ENCODE measurements at places on chromosomes 3 and 15.

GRCh38 chr15:48940508-48940907, 23.2 kb downstream of the SHC4 start:
- DNase-seq, result no peak

- DNase-seq, result no peak
Observed at GRCh38 chr15:38994310-38994709, 429.7 kb upstream of the RASGRP1 start.

DNA sequence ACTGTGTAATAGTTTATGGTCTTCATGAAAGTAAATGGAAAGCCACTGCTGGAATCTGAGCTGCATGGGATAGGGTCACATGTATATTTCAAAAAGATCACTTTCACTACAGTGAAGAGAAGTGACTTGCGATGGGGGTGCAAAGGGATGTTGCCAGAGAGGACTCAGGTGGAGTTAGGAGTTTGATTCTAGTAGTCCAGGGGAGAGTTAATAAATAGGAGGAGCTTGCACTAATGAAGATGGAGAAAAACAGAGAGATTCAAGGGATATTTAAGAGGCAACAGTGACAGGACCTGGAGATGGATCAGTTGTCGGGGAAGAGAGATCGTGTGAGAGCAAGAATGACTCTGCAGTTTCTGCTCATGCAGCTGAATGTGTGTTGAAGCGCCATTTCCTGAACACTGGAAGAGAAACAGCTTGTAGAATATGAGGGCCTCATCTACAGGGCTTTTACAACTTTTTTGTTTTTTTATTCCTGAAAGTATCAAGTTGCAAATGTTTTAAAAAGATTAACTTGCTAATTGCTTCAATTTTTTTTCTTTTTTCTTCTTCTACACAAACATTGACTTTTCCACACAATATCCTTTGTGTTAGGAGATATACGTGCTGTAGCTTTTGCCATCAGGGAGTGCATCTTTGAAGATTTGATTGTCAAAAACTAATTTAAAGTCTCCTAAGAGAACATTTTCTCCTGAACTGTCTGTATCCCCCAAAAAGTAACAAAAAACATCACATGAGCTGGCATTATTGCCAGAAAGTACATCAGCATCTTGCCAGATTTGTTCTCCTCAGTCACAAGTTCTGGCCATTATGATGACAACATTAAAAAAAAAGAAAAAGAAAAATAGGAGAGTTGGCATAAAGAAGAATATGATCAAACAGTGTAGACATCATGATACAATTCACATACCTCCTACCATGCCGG, 37.5 kb downstream of the SETMAR start:
- peak; percentile 18 for DNase-seq

DNA sequence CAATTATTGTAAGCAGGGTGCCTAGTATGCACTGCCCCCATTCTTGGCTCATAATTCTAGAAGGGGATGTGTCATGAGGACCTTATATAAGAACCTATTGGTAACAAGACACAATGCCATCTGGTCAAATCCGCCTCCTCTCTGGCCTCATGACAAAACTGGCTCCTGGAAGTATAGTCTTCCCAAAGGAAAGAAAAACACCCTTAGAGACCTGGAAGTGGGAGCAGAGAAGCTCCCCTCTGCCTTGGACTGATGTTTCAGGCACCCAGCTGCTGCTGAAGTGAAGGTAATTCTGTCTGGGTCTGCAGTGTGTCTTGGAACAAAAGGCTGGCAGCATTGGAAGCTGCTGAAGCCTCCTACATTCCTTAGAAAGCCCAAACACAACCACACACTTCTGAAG, 107.2 kb upstream of the CLSTN2 start:
- DNase-seq, result no peak

- DNase-seq, result peak; percentile 46
Observed at GRCh38 chr15:58957101-58957973, 23.9 kb upstream of the SLTM start.

DNA sequence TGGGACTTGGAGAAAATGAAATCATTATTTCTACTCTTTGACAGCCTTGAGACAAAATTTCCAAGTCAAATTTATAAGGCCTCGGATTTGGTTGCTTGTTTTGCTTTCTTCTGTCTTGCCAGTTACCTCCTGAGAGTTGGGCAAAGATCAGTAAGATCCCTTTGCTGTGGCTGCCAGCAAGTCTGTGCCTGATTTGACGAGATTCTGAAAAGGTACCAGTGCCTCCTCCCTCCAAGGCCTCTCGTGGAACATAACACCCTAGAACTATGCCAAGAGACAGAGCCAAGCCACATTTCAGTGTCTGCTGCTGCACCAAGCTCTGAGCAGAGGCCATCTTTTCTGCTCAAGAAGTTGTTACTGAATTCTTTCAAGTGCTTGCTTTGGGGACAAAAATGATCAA, 61.0 kb downstream of the GTPBP8 start:
- DNase-seq, result no peak

DNA sequence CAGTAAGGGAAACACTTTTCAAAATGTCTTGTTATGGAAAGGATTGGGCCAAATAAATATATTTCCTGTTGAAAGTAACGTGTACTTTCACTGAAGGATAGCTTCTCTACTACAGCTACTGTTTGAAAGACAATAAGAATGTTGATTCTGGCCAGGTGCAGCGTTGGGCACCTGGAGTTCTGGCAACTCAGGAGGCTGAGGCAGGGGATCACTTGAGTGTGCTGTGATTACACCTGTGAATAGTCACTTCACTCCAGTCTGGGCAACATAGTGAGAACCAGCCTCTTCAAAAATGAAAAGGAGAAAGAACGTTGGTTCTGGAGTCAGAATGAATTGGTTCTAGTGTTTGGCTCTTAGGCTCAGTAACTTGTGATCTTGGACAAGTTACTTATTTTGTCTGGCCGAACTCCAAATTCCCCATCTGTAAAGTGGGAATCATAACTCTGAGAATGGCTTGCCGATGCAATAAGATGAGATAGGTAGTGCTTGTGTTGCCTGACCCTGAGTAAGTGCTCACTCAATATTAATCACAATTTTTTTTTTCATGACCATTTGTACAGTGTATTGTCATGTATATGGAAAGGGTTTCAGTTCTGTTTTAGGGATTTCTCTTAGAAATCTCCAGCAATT, 310.8 kb downstream of the PTPRG start:
- DNase-seq, result no peak

GRCh38 chr15:74873756-74874424, 725 bp upstream of the SCAMP2 start:
- peak; percentile 17 for DNase-seq

DNA sequence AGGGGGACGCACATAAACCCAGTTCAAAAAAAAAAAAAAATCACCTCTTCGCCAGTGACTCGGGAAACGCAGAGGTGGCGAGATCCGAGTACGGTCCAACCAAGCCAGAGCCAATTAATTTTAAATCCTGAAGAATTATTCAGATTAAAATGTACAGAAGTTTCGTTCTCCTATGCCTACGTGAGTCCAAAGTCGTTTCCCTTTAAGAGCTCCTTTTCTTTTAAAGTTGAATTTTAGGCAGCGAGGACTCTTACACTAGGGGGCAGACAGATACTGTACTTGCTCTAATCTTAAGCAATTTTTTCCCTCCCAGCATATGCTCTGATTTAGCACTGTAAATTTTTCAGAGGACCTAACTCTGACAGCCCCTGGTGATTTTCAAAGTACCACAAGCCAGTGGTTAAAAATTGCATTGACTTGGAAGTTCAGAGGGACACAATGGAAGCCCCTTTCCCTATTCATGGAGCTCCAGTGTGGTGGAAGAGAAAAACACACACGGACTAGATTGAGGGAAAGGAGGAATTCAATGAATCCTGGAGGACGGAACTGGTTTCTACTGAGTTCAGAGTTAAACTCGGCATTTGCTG, 3.3 kb upstream of the NR2F2 start:
- peak; percentile 42 for DNase-seq

- no peak for DNase-seq
Observed at GRCh38 chr3:17795280-17795679, 52.8 kb upstream of the TBC1D5 start.

GRCh38 chr15:45174069-45174468, 13.7 kb downstream of the SHF start:
- no peak for DNase-seq

DNA sequence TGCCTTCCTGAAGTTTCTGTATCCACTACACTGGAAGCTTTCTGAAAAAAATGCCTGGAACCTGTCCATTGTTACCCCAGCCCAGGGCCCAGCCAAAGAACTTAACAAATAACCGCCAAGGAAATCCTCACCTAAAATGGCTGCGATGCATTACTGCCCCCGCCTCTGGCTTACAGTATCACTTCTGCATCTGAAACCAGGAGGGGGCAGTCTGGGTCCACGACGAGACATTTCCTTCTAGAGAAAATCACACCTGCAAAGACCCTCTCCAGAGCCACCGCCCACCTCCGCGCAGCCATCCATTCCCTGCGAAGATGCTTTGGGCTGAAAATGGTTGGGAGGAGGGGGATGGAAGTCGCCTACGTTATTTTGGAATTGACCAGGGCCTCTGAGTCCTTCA, 22.4 kb upstream of the CELF6 start:
- DNase-seq, result peak; percentile 47

GRCh38 chr3:194272861-194273742, 78.0 kb downstream of the CPN2 start:
- DNase-seq, result no peak

GRCh38 chr3:66473692-66474091, 27.1 kb downstream of the LRIG1 start:
- DNase-seq, result no peak

DNA sequence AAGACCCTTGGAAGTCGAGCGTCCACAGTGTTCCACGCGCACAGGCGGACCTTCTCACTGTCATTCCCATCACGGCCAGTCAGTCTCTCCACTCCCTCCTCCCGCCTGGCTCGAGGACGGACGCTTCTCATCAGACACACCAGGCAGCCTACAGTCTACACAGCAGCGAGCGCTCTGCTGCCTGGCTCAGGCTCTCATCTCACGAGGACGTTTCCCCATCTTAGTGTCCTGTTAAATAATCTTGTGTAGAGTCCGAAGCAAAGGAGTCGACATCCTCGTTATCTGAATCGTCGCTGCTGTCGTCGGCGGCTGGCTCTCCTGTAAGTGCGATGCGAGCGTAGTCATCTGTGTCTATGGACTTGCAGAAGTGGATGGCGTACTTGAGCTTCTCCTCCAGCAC, 12.4 kb upstream of the OCA2 start:
- DNase-seq, result no peak

- no peak for DNase-seq
Observed at GRCh38 chr3:194658477-194659242, 13.3 kb downstream of the LSG1 start.

GRCh38 chr3:36097209-36097608, 283.1 kb upstream of the STAC start:
- DNase-seq, result no peak

GRCh38 chr15:68411735-68412134, 20.2 kb downstream of the ITGA11 start:
- no peak for DNase-seq

DNA sequence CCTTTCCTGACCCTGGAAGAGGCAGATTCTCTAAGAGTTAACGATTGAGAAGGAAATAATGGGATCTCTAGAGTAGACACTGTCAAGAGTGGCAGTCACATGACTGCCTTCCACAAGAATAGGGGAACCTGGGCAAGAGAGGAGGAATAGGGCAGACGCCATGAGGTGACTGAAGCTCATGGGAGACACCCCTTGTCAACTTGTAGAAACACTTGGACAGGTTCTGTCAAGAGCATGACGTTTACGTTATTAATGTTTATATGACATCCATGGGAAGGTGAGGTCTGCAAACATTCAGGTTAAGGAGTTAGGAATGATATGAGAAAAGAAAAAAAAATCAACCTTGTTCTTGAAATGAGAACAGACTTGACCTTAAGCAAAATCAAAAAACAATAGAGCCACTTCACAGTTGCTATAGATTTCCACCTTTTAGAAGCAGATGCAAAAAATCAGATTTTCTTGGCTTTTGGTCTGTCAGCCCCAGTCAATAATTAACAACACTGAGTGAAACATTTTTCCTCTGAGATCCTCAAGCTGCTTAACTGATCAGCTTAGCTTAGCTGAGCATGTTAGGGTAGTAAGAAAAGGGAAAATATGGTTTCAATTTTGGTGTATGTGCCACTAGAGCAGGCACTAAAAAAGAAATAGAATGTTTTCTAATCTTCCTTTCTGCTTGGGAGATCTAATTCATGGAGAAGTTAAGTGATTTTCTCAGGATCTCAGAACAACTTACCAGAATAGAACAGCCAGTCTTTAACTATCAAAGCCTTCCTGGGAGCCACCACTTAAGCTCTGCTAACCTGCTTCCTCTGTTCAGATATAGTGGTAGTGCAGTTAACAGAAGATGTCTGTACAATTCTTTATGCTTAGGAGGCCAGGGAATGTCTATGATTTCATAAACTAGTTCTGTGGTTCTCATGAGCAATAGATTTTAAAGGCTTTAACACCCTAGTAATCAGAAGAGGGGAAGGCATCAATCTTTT, 116.9 kb downstream of the B3GALNT1 start:
- DNase-seq, result no peak

DNA sequence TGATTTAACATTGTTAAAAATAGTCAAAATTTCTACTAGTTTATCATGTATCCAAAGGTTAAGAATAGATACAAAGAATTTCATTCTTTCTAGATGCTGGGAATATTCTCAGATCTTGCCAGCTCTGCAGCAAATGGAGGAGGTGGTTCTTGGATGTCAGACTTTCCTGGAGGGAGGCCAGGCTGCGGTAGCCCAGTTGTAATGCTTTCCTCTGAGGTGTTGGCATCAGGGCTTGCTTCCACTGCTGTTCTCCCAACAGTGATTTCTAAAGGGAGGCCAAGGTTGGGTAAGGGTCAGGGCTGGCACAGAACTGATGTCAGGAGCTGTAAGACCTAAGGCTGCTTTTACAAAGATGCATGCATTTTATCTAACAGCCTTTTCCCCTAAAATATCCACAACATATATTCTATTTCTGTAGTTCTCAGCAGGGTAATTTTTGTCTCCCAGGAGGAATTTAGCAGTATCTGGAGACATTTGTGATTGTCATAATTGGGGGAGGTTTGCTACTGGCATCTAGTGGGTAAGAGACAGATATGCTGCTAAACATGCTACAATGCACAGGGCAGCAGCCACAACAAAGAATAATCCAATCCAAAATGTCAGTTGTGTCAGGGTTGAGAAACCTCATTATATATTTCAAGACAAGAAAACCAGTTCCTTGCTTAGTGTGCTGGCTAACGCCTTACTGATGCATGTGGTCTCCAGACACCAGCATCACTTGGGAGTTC, 42.0 kb upstream of the SPTSSB start:
- DNase-seq, result no peak

DNA sequence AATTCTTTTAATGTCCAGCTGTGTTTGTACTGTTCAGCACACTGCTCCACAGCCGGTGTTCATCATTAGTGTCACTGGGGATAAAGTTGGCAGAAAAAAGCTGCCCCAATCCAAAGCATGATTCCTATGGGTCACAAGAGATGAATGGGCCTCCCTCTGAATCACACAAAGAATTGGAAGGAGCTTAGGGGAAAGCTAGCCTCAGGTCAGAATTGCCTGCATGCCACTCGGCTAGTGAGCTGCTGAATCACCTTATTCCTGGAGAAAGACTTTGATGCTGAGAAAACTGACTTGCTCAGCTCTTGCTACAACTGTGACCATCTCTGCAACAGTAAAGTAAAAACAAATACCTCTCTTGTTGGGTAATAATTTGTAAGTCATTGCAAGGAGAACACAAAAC, 3.5 kb downstream of the CCK start:
- no peak for DNase-seq
